ENCODE measurements at places on chromosomes 2 and 18.

DNA sequence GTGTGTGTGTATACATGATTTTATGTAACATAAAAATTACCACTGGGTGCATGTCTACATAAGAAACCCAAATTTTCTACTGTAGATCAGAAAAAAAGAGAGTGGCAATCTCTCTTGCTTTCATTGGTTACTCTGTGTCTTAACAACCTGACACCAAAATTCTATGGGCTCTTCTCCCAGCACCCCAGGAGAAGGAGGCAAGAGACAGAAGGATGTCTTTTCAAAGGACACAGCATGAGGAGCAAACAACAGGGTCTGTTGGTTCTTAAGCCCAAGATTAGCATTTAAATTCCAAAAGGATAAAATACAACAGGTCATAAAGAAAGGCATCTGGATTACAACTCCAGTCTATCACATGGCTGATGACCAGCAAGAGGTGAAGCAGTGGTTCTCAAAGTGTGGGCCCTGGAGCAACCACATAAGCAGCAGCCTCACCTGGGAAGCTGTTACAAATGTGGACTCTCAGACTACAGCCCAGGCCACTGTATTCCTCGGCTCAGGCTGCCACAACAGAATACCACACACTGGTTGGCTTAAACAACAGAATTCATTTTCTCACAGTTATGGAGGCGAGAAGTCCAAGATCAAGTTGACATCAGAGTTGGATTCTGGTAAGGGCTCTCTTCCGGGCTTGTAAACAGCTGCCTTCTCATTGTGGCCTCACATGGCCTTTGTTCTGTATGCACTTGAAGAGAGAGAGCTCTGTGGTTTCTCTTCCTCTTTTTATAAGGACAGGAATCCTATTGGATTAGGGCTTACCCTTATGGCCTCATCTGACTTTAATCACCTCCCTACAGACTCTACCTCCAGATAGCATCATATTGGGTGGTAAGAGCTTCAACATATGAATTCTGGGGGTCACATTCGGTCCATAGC lies 79.8 kb upstream of the RNF152 start:
- DNase-seq = no peak

- no peak for DNase-seq
Observed at GRCh38 chr18:44067186-44067585, 613.5 kb upstream of the SETBP1 start.

- DNase-seq = no peak
Observed at GRCh38 chr2:219249203-219249980, 3.7 kb upstream of the TUBA4B start.

GRCh38 chr2:27591745-27592144 lies 8.9 kb downstream of the ZNF512 start:
- DNase-seq = no peak
